T-cell (primary cell): ENCODE measurements at places on chromosomes 12 and 14.
A peak's percentile ranks its signal among the peaks of the same experiment; 100 is the strongest.

DNA sequence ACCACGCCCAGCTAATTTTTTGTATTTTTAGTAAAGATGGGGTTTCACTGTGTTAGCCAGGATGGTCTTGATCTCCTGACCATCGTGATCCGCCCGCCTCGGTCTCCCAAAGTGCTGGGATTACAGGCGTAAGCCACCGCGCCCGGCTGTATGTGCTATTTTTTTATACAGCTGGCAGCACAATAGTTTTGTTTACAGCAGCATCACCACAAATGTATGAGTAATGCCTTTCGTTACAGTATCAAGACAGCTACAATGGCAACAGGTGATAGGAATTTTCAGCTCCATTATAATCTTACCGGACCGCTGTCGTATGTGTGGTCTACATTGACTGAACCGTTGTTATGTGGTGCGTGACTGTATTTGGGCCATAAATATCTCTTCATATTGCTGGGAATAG, 11.6 kb upstream of the MDM2 start:
- H3K4me1 ChIP-seq = no peaks in the 10 kb centered on the region
- no peak overlapping the region for H3K27ac ChIP-seq
- H3K4me3 ChIP-seq = no peak overlapping the region
- H3K36me3 ChIP-seq = no peaks in the 10 kb centered on the region
- DNase-seq = no peak

DNA sequence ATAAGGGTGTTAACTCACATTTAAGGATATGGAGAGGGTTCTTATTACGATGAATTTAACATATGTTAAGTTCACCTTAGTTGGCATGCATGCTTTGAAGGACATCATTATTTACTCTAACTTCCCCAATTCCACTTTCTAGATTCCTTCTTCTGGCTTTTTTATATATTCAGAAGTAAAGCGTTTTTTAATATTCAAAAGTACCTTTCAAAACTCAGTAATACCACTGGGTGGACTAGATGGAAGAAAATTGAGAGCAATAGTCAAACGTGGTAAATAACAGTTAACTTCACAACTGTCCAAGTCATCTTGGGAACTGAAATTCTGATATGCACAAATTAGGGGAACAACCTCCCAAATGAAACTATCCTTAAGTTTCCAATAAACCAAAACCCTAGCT, 9.1 kb downstream of the SINHCAF start:
- DNase-seq = no peak
- no peak overlapping the region for H3K4me3 ChIP-seq
- H3K27me3 ChIP-seq = no peaks in the 10 kb centered on the region
- H3K36me3 ChIP-seq = no peaks in the 10 kb centered on the region
- H3K4me1 ChIP-seq = peaks cover 27% of the 10 kb centered on the region

DNA sequence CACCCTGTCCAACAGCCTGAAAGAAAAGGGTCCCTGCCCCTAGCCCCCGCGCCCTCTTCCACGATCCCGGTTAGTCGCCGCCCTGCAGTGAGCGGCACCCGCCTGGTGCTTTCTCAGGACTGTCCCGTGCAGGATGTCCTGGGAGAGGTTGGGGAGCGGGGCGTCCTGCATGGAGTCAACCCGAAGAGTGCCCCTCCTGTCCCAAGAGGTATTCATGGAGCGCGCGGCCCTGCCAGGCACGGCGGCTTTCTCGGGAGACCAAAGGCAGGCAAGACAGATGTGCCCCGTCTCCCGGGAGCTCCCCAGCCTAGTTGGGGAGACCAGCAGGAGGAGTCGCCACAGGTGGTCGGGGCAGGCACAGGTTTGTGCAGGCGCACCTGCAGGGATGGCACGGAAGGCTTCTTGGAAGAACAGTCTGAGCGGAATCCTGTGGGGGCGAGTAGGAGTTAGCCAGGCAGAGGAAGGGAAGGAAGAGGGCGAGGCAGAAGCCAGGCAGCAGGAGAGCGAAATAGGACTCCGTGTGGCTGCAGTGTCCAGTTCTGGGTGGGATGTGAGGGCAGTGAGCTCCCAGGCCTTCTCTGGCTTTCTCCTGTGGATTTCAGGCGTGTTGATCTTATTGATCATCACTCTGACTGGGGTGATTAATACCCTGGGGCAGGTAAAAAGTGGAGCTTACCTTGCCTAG, 723 bp downstream of the SIVA1 start:
- peak overlapping the region; percentile 70 for H3K27ac ChIP-seq
- H3K36me3 ChIP-seq = no peaks in the 10 kb centered on the region
- H3K4me1 ChIP-seq = peaks cover 49% of the 10 kb centered on the region
- H3K27me3 ChIP-seq = no peaks in the 10 kb centered on the region
- DNase-seq = no peak

DNA sequence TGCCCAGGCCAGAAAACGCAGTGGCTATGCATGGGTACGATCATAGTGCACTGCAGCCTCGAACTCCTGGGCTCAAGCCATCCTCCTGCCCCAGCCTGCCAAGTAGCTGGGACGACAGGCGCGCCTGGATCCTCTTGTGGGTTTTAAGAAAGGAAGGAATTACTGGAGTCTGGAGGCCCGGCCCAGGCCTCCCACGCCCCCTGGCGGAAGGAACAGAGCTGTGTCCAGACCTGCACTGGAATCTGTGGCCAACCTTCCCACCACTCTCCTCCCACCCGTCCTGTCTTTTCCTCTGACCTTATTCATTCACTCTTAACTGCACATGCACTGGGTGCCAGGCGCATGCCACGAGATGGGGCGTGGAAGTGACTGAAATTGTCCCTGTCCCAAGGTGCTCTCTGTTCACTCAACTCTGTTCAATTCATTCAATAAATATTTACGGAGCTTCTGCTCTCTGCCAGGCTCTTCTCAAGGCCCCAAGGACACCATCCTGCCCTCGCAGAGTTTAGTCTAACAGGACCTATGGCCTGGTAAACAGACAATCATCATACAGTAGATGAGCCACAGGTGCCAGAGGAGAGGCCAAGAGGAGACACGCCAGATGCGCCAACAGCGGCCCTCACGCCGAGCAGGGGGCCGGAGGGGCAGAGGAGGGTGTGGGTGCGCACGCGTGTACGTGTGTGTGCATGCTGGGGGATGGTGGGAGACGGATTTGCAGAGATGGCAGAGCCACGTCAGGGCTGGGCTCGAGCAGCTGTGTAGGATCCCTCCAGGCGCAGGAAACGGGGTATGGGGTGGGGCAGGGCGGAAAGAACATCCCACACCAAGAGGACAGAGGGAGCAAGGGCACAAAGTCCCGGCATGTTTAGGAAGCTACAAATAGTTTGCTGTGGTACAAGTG, 13.7 kb upstream of the TMEM106C start:
- H3K4me3 ChIP-seq = no peak overlapping the region
- peaks cover 34% of the 10 kb centered on the region for H3K27me3 ChIP-seq
- no peak overlapping the region for H3K27ac ChIP-seq
- DNase-seq = no peak

GRCh38 chr12:28243310-28243633, 53.0 kb downstream of the CCDC91 start:
- DNase-seq = no peak
- no peaks in the 10 kb centered on the region for H3K27me3 ChIP-seq
- H3K4me3 ChIP-seq = no peak overlapping the region

- H3K4me1 ChIP-seq = peaks cover 14% of the 10 kb centered on the region
- H3K27me3 ChIP-seq = no peaks in the 10 kb centered on the region
- DNase-seq = no peak
- H3K27ac ChIP-seq = no peak overlapping the region
- H3K4me3 ChIP-seq = no peak overlapping the region
These were observed 3.8 kb upstream of the CCDC91 start for GRCh38 chr12:28186500-28186899.

DNA sequence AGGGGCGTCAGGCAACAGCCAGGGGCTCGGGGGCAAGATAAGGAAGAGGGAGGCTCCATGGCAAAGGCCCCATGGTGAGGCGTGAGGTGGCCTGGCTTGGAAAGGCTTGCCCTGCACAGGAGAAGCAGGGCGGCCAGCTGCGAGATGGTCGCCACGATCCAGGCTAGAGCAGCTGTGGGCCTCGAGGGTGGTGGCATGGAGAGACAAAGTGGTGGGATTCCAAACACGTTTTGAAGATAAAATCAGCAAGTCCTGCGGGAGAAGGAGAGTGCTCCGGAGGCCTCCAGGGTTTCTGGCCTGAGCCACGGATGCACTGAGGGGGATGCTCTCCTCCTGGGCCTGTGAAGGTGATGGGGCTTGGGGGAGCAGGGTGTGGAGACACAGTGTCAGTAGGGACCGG, 20.5 kb upstream of the DLK1 start:
- no peak for DNase-seq
- no peaks in the 10 kb centered on the region for H3K4me1 ChIP-seq
- H3K4me3 ChIP-seq = no peak overlapping the region
- H3K27me3 ChIP-seq = peaks cover 53% of the 10 kb centered on the region
